ENCODE measurements at places on chromosomes 4 and X.

GRCh38 chr4:96775501-96775900 is 935.6 kb downstream of the PDHA2 start:
- no peak for DNase-seq
- no peak overlapping the region for H3K27ac ChIP-seq
- no peaks in the 10 kb centered on the region for H3K36me3 ChIP-seq
- no peaks in the 10 kb centered on the region for H3K27me3 ChIP-seq
- no peak overlapping the region for H3K4me3 ChIP-seq
- H3K4me1 ChIP-seq, result no peaks in the 10 kb centered on the region

DNA sequence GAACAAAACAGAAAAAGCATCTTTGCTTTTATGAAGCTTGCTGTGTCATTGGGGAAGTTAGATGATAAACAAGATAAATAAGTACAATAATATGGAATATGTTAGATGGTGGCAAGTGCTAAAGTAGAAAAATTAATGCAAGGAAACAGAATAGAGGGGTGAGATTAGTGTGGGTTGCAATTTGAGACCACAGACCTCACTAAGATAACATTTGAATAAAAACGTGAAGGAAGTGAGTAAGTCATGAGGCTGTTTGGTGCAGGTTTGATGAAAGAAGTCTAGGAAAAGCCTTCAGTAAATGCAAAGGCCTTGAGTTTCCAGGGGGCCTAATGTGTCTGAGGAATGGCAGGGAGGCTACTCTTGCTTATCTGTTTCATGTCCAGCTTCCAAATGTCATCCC is 102.5 kb downstream of the CFAP299 start:
- H3K27ac ChIP-seq, result peak overlapping the region; percentile 40
- DNase-seq, result peak; percentile 19
- no peaks in the 10 kb centered on the region for H3K36me3 ChIP-seq
- no peak overlapping the region for H3K4me3 ChIP-seq
- peaks cover 18% of the 10 kb centered on the region for H3K4me1 ChIP-seq

- no peak for DNase-seq
- no peaks in the 10 kb centered on the region for H3K27me3 ChIP-seq
- no peaks in the 10 kb centered on the region for H3K36me3 ChIP-seq
- H3K27ac ChIP-seq, result no peak overlapping the region
- H3K4me3 ChIP-seq, result no peak overlapping the region
Measured at GRCh38 chr4:2072971-2073807, 14.1 kb downstream of the NAT8L start.

DNA sequence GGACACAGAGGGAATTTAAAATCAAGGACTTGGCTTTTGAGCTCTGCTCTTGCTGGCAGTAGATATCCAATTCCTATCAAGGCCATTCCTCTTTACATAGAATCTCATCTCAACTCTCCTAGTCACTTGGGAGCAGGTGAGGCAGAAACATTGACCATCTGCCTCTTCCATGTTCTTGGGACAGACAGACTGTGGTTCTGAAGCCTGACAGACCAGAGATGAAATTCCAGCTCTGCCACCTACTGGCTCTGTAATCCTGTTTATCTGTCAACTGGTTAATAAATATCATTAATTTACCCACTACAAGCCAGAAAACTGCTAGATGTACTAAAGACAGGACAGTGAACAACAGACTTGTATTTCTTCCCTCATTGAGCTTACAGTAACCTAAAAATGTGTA is 300.8 kb downstream of the ADGRL3 start:
- H3K27me3 ChIP-seq, result no peaks in the 10 kb centered on the region
- DNase-seq, result no peak

DNA sequence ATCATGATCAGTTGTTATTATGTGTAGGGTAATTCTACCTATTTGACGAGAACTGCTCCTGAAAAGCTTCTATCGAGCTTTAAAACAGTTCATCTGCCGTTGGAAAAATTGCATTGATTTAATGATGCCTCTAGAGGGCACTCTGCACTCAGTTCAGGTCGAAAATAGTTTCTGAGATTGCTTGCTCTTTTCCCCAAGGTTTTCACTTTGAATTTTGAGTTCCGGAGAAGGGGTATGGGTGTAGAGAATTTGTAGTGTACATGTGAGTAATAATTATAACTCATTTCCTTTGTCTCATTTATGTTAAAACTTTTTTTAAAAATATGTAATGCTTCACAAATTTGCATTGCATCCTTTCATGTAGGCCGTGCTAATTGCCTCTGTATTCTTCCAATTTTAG is 28.4 kb upstream of the TNIP3 start:
- H3K36me3 ChIP-seq, result no peaks in the 10 kb centered on the region
- no peaks in the 10 kb centered on the region for H3K27me3 ChIP-seq
- peaks cover 14% of the 10 kb centered on the region for H3K4me1 ChIP-seq
- no peak overlapping the region for H3K4me3 ChIP-seq
- peak; percentile 77 for DNase-seq

DNA sequence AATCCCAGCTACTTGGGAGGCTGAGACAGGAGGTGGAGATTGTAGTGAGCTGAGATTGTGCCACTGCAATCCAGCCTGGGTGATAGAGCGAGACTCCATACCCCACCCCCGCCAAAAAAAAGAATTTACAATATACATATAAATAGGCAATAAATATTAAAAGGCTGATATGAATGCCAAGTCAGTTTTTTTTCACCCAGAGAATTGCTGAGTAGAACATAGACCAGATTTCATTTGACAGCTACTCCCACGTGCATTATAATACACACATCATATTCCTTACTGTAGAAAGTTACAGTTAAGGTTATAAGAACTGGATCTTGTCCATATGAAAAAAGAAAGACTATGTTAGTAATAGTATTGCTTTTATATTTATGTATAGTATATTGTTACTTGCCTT is 18.7 kb upstream of the CCNI start:
- H3K27ac ChIP-seq, result no peak overlapping the region
- H3K4me1 ChIP-seq, result peaks cover 3% of the 10 kb centered on the region
- H3K27me3 ChIP-seq, result no peaks in the 10 kb centered on the region
- no peaks in the 10 kb centered on the region for H3K36me3 ChIP-seq
- no peak overlapping the region for H3K4me3 ChIP-seq

DNA sequence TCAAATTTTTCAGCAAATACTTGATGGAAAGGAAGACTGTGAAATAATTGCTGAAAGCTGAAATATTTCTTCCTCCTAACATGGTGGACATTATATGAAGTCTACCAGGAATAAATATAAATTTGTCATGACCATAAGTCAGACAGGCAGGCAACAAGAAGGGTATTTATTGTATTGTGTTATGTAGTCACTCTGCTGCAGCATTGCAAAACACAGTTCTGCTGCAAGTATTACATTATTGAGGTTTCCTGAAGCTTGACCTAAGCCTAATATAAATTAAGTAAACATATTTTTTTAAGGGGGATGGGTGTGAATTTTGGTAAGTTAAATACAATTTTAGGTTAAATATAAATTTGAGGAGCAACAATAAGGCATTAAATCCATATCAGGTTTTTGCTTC is 60.2 kb upstream of the MAOA start:
- no peaks in the 10 kb centered on the region for H3K27me3 ChIP-seq
- no peaks in the 10 kb centered on the region for H3K4me1 ChIP-seq
- H3K27ac ChIP-seq, result no peak overlapping the region
- no peak for DNase-seq
- no peaks in the 10 kb centered on the region for H3K36me3 ChIP-seq

DNA sequence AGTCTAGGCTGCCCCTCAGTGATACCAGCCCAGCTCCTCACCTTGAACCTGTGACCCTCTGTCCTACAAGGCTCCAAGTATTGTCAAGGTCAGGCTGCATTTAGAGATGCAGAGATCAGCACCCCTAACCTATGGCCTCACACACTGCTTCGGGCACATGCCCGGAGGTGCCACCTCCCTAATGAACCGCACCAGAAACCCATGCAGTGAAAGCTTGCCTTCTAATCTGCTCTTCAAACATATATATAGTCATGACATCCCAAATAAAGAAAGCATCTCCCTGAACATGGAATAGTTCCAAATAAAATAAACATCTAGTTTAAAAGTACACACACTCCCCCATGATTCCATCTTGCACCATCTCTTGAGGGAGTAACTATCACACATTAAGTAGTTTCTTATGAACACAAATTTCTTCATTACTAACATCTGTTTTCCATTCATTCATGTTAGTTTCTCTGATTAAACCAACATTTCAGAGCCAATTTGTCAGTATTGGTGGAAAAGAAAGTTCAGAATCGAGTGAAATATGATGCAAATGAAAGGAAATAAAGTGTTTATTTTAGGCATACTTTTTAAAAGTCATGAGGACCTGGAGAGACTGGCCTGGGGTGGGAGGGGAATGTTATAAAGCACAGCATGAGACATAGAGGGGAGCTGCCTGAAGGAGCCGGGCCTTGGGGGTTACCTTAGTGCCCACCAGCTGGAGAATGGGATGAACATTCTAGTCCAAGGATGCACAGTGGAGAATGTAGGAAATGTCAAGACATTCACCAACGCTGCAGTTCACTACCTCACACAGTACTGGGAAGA is 19.2 kb downstream of the CC2D2A start:
- H3K4me1 ChIP-seq, result no peaks in the 10 kb centered on the region
- no peaks in the 10 kb centered on the region for H3K27me3 ChIP-seq
- no peak for DNase-seq
- H3K36me3 ChIP-seq, result no peaks in the 10 kb centered on the region

- H3K4me1 ChIP-seq, result no peaks in the 10 kb centered on the region
- no peak for DNase-seq
- no peaks in the 10 kb centered on the region for H3K27me3 ChIP-seq
- peaks cover 37% of the 10 kb centered on the region for H3K36me3 ChIP-seq
Measured at GRCh38 chr4:10063544-10064300, 42.4 kb upstream of the SLC2A9 start.

DNA sequence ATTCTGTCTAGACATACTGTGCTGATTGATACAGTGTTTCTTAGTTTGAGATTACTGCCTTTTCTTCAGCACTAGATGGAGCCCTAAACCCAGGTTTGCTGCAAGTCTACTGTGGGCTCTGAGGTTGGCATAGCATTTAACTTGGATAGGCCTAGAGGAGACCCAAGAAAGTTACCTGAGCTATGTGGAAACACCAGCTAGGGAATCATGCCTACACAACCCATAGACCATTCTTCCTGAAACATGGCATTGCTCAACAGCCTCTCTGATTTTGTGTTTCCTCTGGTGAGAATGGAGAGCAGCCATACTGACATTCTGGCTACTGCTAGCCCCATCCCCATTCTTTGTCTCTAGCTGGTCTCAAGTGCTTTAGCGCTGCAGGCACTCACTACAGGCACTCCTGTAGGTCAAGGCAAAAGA is 287.7 kb upstream of the PCDH18 start:
- DNase-seq, result no peak
- no peaks in the 10 kb centered on the region for H3K27me3 ChIP-seq
- no peaks in the 10 kb centered on the region for H3K4me1 ChIP-seq
- no peaks in the 10 kb centered on the region for H3K36me3 ChIP-seq

GRCh38 chr4:189200353-189200752 is 740.3 kb upstream of the FRG1 start:
- no peaks in the 10 kb centered on the region for H3K36me3 ChIP-seq
- no peaks in the 10 kb centered on the region for H3K4me1 ChIP-seq
- H3K27me3 ChIP-seq, result no peaks in the 10 kb centered on the region
- no peak overlapping the region for H3K4me3 ChIP-seq

DNA sequence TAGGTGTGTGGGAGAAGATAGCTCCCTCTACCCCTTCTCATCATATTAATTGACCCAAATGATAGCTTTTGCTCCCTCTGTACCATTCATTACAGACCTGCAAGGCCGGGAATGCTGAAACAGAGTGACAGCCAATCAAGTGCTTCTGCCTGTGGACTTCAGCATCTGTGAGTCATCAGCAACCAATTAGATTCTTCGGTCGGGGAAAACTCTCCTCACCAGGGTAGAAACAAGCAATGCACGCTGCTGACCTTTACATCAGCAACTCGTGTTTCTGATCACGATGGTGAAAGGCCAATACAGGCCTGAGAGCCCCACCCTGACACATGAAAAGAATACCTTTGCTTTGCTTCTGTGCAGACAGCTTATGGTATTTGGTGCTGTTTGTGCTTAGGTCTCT is 347.2 kb upstream of the DDX53 start:
- no peak overlapping the region for H3K27ac ChIP-seq
- no peaks in the 10 kb centered on the region for H3K27me3 ChIP-seq
- H3K36me3 ChIP-seq, result no peaks in the 10 kb centered on the region
- DNase-seq, result no peak
- no peak overlapping the region for H3K4me3 ChIP-seq

DNA sequence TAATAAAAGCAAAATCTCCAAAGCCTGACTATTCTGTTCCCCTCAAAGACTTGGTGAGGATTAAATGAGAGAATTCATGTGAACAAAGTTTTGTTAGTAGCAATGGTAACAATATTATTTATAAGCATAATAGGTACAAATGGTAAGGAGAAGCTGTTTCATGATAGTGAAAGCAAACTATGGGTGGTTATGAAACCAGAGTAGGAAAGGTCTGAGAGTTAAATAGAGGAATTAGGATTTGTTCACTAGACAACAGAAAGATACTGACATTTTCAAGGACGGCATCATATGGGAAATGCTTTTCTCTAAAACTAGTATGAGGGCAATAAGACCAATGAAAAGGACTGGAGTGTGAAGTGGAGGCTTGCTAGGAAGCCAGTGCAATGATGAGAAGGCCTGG is 128.6 kb upstream of the FTHL17 start:
- DNase-seq, result no peak
- H3K36me3 ChIP-seq, result no peaks in the 10 kb centered on the region
- H3K27ac ChIP-seq, result no peak overlapping the region
- no peaks in the 10 kb centered on the region for H3K27me3 ChIP-seq

DNA sequence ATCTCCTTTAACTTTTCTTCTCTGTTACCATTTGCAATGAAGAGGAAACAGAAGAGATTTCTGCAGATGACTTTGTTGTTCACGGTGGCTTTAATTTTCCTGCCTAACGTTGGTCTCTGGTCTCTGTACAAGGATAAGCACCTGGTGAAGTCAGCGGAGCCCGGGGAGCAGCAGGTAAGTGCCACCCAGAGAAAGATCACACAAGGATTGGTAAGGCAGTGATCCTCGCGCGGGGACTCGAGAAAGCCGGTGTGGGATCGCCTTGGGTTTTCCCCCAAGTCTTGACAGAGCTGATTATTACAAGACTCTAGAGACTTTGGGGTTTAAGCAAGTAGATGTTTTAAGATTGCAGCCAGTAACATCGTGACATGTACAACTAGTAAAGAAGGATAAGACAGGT is 1.3 kb downstream of the GALNTL6 start:
- H3K36me3 ChIP-seq, result no peaks in the 10 kb centered on the region
- no peak for DNase-seq
- no peak overlapping the region for H3K4me3 ChIP-seq
- H3K27ac ChIP-seq, result no peak overlapping the region
- H3K4me1 ChIP-seq, result no peaks in the 10 kb centered on the region
- H3K27me3 ChIP-seq, result no peaks in the 10 kb centered on the region

Measured in natural killer cell (primary cell).